ELF-1 (cell line): ENCODE measurements at places on chromosomes 5 and 9.
A peak's percentile ranks its signal among the peaks of the same experiment; 100 is the strongest.

- DNase-seq = no peak
These were observed 54.4 kb downstream of the CCDC192 start for GRCh38 chr5:127757576-127757975.

GRCh38 chr5:124654418-124654817, 92.0 kb downstream of the ZNF608 start:
- no peak for DNase-seq

DNA sequence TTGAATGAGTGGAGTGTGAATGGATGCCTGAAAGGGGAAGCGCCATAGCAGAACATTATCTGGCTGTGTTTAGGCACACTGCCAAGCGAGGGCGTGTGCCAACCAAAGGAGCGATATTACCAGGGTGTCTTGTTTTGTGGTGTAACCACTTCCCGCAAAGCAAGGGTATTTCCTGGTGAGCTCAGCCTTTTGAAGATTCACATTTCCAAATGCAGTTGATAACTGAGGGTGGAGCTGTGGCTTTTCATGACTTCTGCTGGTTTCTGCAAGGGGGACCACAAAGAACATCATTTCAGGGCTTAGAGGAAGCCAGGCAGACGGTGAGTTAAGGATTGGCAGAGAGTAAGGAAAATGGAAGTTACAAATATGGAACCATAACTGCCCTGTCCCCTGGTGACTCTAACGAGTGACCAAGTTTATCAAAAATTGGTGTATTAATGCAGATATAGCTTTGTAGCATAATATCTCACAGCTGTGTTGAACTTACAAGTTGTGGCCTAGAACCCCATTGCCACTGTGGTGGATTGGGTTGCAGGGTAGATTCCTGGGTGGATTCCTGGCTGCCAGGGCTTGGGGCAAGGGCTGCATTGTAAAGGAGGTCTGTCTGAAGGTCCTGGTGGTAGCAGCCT, 71.4 kb downstream of the RALGPS1 start:
- no peak for DNase-seq

DNA sequence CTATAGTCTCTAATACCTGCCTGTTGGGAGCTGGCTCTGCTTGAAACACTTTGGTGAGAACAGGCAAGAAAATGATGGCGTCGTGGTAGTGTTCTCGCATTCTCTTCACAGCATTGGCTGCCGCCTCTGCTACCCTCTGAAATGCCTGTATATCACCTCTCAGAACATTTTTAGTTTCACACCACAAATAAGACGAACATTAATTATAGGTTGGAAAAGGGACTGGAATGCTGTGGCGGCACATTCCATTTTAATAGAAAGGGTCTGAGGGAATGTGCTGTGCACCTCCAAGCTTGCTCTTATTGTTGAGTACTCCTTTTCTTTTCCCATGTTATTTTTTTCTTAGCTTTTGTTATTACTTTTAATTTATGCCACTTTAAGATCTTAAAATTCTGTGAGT, 134.6 kb upstream of the HMHB1 start:
- no peak for DNase-seq

DNA sequence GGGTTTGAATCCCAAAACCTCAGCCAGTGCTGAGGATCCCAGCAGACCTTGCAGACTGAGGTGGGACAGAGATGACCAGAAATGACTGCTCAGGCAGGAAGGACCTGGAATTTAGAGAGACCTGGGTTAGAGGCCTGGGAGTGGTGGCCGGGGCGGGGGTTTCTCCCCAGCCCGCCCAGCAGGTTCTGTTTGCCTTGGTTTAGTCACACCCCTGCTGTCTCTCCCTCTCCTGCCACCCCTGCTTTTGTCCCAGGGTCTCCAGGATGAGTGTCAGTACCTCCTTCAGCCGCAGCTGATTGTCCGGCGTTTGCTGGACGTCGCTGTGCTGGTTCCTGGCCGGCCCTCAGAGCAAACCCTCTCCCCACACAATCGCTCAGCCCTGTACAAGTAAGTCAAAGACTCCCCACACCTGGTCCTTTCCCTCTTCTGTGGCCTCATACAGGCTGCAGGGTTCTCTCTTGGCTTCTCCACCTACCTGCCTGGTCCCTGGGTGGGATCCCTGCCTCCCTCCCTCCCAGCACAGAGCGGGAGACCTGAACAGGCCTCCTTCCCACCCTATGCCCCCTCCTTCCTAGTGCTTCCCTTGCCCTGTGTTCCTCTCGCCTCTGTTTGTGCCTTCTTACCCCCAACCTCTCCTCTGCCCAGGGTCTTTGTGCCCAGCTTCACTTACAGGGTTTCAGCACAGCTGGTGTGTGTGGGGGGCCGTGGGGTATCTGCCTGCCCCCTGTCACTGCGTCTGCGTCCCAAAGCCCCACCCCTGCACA, 12.0 kb downstream of the TMEM8B start:
- DNase-seq = peak; percentile 20

DNA sequence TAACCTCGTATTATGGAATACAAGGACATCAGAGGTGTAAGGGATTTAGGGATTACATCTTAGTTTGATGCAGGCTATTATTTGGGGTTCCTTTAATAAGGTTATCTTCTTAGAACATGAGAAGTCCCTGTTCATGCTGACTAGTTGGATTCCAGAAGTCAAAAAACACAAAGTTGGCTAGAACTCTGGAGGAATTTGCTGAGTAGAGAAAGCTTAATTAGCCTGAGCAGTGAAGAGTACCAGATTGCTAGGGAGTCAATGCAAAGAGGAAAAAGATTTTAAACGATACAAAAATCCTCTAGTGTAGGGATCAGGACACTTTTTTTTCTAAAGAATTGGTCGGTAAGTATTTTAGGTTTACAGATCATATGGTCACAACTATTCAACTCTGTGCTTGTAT, 1872.5 kb upstream of the C9orf72 start:
- no peak for DNase-seq

DNA sequence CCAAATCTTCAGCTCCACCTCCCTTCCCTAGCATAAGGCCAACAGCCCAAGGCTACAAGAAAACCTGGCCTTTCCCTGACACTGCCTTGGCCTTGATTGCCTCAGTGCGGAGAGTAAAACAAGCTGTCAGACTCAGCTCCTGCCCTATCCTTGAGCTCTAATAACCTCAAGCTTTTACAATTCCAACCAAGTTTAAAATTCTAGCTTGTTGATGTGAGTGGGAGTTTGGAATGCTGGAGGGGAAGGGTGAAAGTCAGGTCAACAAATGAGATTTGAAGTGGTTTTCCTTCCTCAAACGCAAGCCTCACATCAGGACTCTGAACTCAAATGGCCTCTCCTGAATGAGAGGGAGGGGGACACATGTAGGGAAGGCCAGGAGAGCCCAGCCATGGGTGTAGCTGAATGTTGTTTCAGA, 197.0 kb upstream of the VLDLR start:
- no peak for DNase-seq

DNA sequence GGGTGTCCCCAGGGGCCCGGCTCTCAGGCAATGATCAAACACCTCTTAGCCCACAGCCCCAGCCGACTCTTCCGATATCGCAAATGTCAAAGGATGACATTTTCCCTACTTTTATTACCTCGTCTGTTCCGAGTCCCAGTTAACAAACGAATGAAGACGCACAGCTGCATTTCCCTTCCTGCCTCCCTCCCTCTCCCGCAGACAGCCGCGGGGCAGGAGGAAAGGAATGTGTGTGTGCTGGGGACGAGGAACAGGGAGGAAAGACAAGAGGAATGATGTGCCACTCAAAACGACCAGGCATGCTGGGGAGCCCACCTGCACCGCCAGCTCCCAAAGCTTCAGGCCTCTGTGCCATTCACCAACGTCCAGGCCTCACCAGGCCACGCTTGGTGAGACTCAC, 125.9 kb upstream of the SARDH start:
- DNase-seq = peak; percentile 93

DNA sequence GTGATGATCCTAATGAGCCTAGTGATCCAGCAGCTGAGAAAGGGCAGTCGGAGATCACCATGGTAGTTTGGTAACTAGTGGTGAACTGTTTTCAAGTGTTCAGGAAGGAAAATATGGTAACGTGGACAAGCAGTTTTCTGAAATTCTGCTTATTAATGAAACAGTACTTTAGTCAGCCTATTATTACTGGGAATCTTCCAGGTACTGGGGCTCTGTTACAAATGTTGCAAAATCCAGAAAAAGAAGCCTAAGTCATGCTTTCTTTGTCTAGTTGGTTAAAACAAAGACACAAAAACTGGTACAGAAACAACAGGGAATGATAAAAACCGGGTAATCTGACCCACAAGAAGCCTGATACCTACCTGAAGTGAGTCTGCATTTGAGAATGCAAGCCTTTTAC, 18.2 kb downstream of the TTC23L start:
- DNase-seq = no peak

- DNase-seq = no peak
These were observed 871.7 kb upstream of the TYRP1 start for GRCh38 chr9:11821306-11821975.

GRCh38 chr9:35703906-35704672, 14.4 kb upstream of the TPM2 start:
- DNase-seq = no peak

GRCh38 chr5:3778000-3778550, 182.4 kb downstream of the IRX1 start:
- no peak for DNase-seq

DNA sequence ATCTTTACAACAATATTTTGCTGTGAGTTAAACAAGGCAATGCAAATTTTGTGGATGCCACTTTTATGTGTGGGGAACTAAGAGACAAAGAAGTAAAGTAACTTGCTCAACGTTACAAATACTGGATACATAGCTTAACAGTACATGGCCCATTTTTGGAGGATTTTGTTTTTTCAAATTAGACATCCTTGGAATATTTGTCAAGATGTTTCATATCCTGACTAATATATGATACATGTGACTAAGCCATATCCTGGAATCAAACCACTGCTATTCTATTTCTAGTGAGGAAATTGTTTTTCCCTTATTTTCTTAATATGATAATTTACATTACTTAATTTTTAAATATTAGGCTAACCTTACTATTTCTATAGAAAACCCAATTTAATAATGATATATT, 529.8 kb downstream of the DMRTA1 start:
- DNase-seq = no peak

GRCh38 chr5:142663246-142663645, 22.6 kb downstream of the FGF1 start:
- DNase-seq = no peak

DNA sequence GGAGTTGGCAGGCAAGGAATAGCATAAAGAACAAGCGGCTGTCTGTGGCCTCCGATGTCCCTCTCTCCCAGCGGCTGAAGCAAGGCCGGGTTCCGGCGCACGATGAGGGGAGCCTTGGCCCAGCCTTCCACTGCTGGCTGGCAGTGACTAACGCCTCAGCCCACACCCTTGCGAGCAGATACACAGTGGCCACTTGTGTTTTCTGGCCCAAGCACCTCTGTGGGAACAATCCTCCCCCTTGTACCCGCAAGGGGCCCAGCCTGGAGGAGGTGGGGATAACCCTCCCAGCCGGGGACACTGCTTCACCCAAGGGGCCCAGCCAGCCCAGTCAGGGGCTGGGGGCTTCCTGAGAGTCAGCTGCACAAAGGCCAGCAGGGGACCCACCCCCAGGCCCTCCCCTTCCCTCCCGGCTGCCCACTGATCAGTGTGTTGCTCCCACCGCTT, 23.2 kb downstream of the STK10 start:
- DNase-seq = no peak

GRCh38 chr9:214648-215493, at the start of gene DOCK8:
Gene DOCK8, plus strand, starts transcription at chr9:214865. Its CDS starts 112 bp downstream, at chr9:214977.
- peak; percentile 85 for DNase-seq

GRCh38 chr5:176416965-176417364, 626 bp upstream of the CLTB start:
- DNase-seq = no peak

DNA sequence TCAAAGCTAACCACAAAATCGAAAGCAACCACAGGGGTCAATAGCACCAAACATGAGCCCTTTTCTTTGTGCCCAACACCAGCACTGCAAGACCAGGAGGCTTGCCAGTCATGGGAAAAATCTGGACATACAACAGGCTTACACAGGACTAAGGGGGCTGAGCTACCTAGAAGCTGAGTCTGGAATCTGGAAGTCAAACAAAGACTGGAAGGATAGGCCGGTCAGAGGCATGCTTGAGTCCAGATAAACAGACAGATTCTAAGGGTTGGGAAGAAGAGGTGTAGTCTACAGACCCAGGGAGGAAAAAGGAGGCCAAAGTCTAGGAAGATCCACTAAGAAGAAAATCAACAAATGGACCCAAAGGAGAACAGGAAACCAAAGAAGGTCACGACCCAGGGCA, 73.3 kb downstream of the MYO10 start:
- peak; percentile 27 for DNase-seq

DNA sequence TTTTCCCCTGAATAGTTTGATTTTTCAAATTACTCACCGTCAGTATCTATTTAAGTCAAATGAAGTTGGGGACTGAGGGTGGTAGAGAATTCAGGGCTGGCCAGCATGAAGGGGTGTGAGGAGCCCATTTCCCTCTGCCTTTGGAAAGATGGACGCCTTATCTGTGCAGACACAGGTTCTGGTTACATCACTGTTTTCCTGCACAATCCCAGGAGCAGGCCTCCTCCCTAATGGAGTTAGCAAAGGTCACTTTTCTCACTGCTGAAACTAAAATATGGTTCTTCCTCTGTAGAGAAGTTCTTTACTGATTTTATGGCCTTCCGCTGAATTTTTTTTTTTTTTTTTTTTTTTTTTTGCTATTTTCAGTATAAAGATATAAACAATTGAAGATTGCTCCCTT, 69.1 kb downstream of the FOXD1 start:
- DNase-seq = no peak

DNA sequence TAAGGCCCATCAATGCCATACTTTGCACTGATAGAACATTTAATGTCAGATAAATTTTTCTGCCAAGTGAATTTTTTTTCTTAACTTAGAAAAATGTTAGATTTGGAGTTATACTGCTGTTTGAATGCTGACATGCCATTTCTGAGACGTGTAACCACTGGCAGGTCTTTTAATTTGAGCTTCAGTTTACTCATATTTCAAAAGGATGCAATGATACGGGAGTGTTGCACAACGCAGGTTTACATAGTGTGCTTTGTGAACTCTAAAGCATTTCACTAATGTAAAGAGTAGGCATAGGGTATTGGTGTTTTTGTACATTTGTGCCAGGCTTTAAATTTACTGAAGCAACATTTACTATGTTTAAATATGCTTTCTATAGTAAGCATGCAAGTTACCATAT, 4.2 kb downstream of the ZBTB43 start:
- no peak for DNase-seq

GRCh38 chr9:130904070-130905044, 7.7 kb upstream of the QRFP start:
- DNase-seq = no peak

- DNase-seq = no peak
These were observed 38.6 kb downstream of the YTHDC2 start for GRCh38 chr5:113552137-113552536.

DNA sequence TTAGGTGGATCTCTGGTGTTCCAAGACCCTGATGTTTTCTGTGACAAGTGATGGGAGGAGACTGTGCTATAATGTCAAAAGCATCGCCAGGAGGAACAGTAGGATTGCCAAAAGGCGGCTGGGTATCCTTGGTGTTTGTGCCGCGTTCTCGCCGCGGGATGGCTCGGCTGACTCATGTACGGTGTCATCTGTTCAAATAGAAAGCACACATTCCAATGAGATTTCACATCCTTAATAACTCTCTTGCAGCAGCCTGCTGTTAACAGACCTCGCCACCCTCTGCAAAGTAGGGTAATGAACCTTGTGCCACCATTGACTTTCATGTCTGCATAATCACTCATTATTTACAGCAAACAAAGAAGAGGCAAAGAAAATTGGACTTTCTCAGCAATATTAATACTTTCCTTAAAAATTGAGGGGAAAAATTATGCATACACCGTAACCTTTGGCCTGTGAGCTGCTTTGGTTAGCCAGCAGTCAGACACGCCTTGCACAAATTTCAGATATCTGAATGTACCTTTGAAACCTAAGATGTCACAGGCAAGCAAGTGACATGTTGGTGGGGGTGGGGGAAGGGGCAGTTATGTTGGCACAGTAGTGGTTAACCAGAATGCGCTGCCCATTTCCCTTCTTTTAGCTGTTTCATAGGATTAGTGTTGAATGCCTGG, 289.4 kb downstream of the EFNA5 start:
- no peak for DNase-seq
